ENCODE measurements at places on chromosomes 13 and 19.

GRCh38 chr13:113535381-113535781, 44.9 kb upstream of the DCUN1D2 start:
- DNase-seq = no peak

DNA sequence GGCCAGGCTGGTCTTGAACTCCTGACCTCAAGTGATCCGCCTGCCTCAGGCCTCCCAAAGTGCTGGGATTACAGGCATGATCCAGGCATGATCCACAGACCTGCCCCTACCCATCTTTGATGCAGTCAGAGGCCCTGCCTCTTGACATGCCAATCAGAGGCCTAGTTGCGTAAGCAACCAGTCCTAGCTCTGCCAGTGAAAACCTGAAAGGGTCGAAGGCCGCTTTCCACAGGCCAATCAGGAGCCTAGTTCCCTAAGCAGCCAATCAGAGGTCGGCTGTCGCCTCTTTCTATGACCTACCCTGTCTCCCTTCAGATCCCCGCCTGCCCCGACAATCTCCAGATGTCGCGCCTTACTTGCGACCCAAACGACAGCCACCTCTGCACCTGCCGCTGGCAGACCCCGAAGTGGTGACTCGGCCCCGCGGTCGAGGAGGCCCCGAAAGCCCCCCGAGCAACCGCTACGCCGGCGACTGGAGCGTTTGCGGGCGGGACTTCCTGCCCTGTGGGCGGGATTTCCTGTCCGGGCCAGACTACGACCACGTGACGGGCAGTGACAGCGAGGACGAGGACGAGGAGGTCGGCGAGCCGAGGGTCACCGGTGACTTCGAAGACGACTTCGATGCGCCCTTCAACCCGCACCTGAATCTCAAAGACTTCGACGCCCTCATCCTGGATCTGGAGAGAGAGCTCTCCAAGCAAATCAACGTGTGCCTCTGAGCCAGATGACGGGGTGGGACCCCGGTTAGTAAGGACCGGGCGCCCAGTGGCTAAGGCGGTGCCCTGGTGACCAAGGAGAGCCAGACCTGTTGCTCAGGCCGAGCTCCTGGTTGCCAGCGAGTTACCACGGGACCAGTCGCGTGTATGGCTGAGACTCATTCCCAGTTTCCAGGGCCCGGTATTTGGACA, 6.3 kb downstream of the SYDE1 start:
- no peak for DNase-seq

- DNase-seq = no peak
Observed at GRCh38 chr19:19464339-19465098, 50.8 kb downstream of the TSSK6 start.

- no peak for DNase-seq
Observed at GRCh38 chr13:97781891-97782305, 171.6 kb upstream of the IPO5 start.

GRCh38 chr13:104872153-104872552, 1663.3 kb downstream of the EFNB2 start:
- DNase-seq = no peak

- DNase-seq = no peak
Observed at GRCh38 chr19:46193678-46194077, 35.9 kb upstream of the IGFL1 start.

GRCh38 chr13:44044547-44045179, 165.0 kb downstream of the LACC1 start:
- DNase-seq = no peak

- no peak for DNase-seq
Observed at GRCh38 chr19:29266001-29266400, 53.0 kb upstream of the UQCRFS1 start.

DNA sequence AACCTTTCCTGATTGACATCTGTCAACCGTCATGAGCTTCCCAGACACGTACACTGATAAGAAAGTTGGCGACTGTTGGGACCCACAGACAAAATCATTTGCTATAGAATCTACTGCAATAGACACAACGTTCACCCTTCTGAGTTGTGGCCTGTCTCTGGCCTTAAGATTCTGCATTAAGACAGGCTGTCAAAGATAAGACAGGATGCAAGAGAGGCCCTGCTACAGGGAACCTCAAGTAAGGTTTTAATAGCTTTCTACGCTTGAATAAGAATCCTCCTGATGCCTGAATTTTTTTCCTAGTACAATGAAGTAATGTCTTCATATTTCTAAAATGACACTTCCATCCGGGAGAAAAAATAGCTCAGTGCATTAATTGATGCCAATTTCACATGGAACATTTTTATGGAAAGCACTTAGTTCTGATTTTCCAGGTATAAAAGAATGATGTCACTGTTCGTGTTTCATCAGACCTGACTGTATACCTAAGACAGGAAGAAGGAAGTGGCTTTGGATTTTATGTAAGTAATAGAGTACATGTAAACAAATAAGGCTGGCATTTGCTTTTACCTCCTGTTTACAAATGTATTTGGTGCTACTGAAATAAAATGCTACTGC, 275.2 kb upstream of the GPC6 start:
- no peak for DNase-seq

DNA sequence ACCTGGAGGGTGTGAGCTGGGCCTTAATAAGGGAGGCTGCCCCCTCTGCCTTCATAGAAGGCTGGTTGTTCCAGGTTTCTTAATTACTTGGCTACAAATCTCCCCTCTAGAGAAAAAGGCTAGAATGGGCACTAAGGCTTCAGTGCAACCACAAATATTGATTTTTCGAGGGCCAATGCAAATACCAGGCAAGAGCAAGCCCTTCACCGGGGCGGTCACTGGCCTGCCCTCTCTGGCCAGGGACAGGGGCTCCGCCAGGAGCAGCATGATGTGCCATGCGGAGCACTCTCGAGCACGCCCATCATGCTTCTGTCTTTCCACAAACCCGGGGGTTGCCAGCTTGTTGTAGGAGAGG, 127.8 kb upstream of the SPACA7 start:
- DNase-seq = no peak

DNA sequence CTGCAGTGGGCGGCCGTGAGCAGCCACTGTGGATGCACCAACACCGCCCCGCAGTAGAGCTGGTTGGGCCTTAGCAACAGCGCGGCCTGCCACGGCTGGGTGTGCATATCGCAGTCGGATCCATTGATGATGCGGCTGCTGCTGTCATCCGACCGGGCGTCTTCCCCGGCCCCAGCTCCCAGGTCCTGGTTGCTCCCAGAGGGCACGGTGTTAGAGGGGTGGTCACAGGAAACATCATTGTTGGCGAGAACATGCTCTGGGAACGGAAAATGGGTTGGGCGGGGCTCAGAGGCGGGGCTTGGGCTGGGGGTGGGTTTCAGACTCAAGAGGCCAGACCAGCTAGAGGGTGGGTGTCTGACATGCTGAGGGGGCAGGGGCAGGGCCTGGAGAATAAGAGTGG, 3.0 kb downstream of the KLK5 start:
- no peak for DNase-seq

- DNase-seq = no peak
Observed at GRCh38 chr19:15282311-15282705, 50.0 kb downstream of the BRD4 start.

- DNase-seq = no peak
Observed at GRCh38 chr13:58884353-58885209, 1253.0 kb downstream of the PCDH17 start.

DNA sequence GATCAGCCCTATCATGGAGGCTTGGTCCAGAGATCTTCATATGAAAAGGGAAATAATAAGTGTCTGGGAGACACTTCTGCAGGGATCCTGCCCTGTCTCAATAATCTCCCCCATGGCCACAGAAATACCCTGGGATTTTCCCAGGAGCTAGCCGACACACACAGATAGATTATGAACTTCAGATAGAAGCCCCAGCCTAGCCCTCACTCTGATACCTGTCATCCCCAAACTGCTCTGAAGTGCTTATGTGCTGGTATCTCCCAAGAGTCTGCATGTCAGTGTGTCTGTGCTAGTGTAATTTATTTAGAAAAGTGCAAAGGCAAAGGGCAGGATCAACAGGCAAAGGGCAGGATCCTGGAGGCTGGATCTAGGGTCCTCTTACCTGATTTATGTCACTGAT, 38.7 kb upstream of the ZNF766 start:
- no peak for DNase-seq

GRCh38 chr13:110379905-110380341, 72.8 kb downstream of the COL4A2 start:
- DNase-seq = no peak

GRCh38 chr13:30972888-30973377, 40.5 kb downstream of the TEX26 start:
- DNase-seq = no peak

GRCh38 chr19:19550972-19551852, 13.1 kb downstream of the CILP2 start:
- DNase-seq = no peak

DNA sequence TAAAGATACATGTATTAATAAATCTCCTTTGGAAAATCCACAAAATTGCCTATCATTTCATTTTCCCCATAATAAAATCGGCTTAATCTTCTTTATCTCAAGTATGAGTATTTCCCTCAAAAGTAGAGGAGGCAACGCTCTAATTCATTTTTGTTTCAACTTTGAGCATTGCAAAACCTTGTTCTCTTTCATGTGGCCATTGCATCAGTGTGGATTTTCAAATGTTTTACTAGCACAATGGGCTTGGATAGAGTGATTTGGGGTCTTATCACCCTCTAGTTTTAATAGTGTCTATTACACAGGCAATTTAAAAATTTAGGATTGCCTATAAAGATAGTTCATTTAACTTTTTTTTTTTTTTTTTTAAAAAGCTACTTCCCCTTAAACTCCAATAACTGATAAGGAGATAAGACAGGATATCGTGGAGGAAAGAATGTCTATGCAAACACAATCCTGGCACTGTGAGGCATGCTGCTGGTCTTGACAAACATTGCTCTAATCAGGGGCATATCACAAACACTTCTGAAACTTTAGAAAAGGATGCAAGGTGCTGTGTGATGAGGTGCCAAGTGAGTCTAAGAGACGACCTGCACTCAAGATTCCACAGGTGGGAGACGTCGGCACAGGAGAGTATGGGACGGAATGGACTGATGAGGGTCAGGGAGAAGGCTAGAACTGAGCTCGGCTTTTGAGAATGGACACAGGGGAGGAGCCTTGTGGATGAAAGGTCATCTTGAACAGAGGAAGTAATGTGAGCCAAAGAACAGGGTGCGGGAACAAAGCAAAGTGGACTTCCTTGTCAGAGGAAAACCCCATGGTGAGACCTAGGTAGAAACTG, 199.7 kb downstream of the IRS2 start:
- DNase-seq = no peak

- DNase-seq = no peak
Observed at GRCh38 chr19:16019691-16020448, 56.4 kb upstream of the TPM4 start.

- DNase-seq = no peak
Observed at GRCh38 chr13:30037766-30038165, 187.3 kb upstream of the UBL3 start.

GRCh38 chr19:33374236-33374714, 766 bp downstream of the CEBPG start:
- DNase-seq = no peak

DNA sequence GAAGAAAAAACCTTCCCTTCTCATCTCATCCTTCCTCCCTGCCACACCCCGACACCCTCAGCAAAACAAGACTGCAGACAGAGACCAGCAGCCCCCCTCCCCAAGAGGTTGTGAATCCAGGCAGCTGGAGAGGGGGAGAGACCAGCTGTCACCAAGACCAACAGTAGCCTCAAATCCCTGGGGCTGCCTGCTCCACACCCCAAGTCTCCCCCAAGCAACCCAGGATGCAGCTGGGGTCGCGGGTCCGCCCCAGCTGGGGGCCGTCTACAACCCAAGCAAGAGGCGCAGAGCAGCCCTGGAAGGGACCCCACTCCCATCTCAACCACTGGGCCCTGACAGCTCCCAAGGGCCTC, 7.1 kb downstream of the KLF16 start:
- DNase-seq = no peak

DNA sequence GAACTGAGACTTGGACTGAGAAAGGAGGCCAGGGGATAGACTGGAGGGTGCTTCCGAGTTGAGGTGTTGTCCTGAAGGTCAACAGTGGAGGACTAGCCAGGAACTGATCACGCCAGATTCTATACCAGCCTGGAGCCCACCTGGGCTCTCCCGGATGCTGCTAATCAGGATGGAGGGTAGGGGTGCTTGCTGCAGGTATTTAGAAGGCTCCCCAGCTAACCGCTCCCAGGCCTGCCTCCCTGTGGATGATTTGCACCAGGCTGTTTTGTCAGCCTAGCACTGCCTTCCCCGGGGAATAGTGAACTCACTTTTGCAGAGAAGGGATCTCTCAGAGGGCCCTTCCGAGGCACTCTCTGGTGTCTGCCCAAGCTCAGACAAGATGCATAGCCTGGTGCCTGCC, 60.5 kb upstream of the KCTD15 start:
- no peak for DNase-seq

DNA sequence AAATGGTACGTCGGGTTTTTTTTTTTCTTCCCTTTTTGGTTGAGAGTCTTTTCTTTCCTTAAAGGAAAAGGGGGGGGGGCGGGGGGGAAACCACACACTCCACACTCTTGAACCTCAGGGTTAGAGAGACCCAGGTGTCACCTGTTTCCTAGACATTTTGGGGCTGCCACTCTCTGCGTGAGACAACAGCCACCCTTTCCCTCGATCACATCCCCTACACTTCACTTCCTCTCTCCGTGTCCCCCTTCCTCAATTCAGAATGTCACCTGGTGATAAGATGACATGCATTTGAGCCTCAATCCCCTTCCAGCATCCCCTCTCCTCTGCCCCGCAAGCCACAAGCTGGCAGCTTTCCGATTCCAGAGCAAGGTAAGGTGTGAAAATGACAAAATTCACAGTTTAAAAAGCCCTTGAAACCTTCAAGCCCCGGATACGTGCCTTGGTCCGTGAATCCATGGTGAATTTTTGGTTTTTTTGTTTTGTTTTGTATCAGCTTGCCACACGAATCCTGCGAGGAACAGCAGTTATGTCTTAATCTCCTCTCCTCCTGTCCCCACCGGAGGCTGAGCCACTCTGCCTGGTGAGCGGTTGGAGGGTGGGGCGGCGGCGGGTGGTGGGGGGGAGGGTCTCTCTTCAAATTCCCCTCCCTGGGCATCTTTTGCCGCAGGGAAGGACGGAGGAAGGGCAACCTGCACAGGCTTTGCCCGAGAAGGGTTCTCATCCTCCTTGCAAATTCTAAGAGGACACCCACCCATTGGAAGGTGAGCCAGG, 4.2 kb downstream of the PTPRS start:
- DNase-seq = no peak

DNA sequence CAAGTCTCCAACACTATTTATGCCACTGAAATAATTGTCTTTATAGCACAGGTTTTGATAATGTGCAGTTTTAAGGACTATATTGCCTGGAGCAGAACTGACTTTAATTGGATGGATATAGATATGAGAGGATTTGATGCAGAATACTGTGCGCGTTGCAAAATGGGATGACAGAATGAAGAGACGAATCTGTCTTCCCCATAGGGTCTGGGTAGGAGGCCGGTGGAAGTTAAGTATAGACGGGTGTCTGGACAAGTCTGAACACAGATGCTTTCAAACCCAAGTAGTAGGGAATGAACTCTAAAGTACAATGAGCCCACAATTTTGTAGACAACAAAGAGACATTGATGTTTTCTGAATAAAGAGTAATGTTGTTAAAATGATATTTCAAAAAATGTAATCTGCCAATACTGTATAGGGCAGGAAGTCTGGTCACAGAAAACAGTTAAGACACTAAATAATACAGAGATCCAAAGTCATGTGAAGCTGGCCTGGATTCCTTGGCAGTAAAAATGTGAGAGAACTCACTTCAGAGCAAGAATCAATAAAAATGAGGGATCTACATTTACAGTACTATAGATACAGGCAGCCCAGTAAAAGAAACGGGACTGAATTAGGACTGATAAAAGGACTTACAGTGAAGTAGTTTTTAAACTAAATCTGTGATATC, 125.5 kb downstream of the ENOX1 start:
- no peak for DNase-seq

- DNase-seq = no peak
Observed at GRCh38 chr13:102040812-102041211, 361.0 kb downstream of the FGF14 start.
